ENCODE measurements at places on chromosomes 16 and 17. TPM values are rescaled to one million over a fixed set of nuclear protein-coding genes. Genes with fewer than 3 reads are reported as not detected.

GRCh38 chr17:2146132-2146871 lies 91.4 kb downstream of the HIC1 start:
- no peak overlapping the region for H3K27ac ChIP-seq
- H3K4me1 ChIP-seq: peaks cover 25% of the 10 kb centered on the region
- DNase-seq: no peak
- no peak overlapping the region for H3K4me3 ChIP-seq
- peaks cover 22% of the 10 kb centered on the region for H3K36me3 ChIP-seq
- no peaks in the 10 kb centered on the region for H3K27me3 ChIP-seq

DNA sequence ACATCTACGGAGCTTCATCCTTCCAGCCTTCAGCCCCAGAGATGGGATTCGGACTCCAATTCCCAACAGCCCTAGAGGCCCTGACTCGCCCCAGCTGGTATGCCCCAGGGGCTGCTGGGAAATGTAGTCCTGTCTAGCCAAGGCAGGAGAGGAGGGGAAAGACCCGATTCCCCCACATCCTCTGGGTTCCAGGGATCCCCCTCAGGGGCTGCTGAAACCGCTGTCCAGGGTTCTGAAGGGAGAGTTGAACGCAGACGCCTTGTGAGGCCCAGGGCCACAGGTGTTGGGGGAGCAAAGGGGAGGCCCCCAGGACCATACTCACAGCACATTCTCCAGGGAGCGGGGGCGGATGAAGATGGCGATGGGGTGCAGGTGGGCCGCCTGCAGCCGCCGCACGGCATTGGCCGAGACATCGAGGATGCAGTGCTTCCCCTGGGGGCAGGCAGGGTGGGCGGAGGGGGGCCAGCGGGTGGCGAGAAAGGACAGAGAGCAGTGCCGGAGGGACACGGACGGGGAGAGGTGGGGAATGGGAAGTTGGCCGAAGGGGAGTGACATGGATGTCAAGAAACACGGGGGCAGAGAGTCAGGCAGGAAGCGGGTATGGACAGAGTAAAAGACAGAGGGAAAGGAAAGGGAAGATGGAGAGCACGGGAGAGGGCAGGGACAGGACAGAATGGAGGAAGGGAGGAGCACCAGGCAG lies 12.6 kb upstream of the ASGR1 start:
- H3K4me1 ChIP-seq: peaks cover 1% of the 10 kb centered on the region
- no peak overlapping the region for H3K4me3 ChIP-seq
- DNase-seq: no peak
- no peak overlapping the region for H3K27ac ChIP-seq
- H3K27me3 ChIP-seq: no peaks in the 10 kb centered on the region

DNA sequence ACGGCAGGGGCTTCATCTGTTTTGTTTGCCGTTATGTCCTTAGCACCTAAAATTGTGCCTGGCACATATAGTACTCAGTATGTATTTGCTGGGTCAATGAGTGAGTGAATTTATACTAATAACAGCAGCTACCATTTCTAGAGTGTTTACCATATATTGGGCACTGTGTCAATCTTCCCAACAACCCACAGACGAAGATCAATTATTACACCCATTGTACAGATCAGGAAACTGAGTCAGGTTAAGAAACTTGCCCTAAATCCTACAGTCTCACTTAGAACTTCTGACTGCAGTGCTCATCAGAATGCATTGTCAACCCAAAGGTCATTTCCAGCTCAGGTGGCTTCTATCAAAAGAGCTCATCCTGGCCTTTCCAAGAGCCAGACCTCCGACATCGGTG lies 44.5 kb upstream of the MEOX1 start:
- peaks cover 10% of the 10 kb centered on the region for H3K4me1 ChIP-seq
- no peak overlapping the region for H3K4me3 ChIP-seq
- H3K36me3 ChIP-seq: peaks cover 1% of the 10 kb centered on the region
- peaks cover 17% of the 10 kb centered on the region for H3K27me3 ChIP-seq
- no peak overlapping the region for H3K27ac ChIP-seq
- no peak for DNase-seq

- peaks cover 23% of the 10 kb centered on the region for H3K36me3 ChIP-seq
- no peak overlapping the region for H3K4me3 ChIP-seq
- DNase-seq: no peak
- no peaks in the 10 kb centered on the region for H3K27me3 ChIP-seq
Observed at GRCh38 chr17:8472663-8473062, 37.0 kb downstream of the NDEL1 start.

Gene C17orf113
- total RNA-seq: 0.05 TPM

Gene E2F4
- total RNA-seq: 174 TPM

Gene SCO1
- total RNA-seq: 42.0 TPM
